Fibroblast of skin of right biceps (primary cell): ENCODE measurements at places on chromosomes 7 and 10.

DNA sequence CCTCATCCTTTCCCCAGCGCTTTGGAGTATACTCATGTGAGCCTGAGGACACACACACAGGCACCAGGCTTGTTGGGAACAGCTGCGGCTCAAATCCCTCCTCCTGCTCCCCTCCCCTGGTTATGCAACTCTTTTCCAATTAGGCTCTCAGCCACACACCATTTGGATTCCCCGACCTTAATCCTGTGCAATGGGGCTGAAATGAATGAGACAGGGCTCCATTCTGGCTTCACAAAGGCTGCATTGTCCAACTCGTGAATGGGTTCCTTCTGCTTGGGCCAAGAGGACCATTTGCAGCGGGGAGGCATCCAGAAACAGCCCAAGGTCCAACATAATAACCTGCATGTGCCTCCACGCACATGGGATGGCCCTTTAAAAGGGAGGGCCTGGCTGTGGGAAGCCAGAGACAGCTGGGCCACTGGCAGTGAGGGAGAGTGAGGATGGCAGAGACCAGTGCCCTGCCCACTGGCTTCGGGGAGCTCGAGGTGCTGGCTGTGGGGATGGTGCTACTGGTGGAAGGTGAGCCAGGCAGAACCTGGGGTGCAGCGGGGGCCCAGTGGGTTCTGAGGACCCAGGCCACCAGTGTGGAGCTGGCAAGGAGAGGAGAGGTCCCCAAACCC is at the start of gene RGR:
RGR (plus strand) TSS at position 403 of the 620 bp plus-strand sequence; CDS start at position 441, 38 bp downstream.
- DNase-seq: no peak

GRCh38 chr10:71326464-71326881 is 7.4 kb downstream of the SLC29A3 start:
- no peak for DNase-seq

GRCh38 chr7:8146106-8146787 is 115.7 kb downstream of the ICA1 start:
- no peak for DNase-seq

- peak; percentile 41 for DNase-seq
Measured at GRCh38 chr7:107353701-107354100, 116.2 kb upstream of the GPR22 start.

DNA sequence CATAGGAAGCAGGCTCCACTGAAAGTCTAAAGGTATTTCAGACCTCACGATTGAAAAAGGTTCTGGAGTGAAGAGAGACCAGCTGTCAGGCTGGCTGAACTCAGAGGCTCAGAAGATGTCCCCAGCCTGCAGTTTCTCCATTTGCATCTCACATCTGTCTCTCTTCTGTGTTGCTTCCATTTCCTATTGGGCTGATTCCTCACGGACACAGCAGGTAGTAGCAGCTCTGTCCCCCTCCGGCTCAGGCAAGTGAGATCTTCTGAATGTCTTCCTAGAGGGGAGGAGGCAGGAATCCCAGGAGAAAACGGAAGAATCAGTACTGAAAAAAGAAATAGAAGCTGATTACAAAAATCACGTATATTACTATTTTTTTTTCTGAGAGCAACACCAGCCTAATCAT is 274.1 kb upstream of the COBL start:
- DNase-seq: no peak

GRCh38 chr10:91700788-91701444 is 68.0 kb upstream of the PPP1R3C start:
- peak; percentile 74 for DNase-seq

GRCh38 chr10:95502377-95502776 is 58.8 kb downstream of the SORBS1 start:
- DNase-seq: no peak

DNA sequence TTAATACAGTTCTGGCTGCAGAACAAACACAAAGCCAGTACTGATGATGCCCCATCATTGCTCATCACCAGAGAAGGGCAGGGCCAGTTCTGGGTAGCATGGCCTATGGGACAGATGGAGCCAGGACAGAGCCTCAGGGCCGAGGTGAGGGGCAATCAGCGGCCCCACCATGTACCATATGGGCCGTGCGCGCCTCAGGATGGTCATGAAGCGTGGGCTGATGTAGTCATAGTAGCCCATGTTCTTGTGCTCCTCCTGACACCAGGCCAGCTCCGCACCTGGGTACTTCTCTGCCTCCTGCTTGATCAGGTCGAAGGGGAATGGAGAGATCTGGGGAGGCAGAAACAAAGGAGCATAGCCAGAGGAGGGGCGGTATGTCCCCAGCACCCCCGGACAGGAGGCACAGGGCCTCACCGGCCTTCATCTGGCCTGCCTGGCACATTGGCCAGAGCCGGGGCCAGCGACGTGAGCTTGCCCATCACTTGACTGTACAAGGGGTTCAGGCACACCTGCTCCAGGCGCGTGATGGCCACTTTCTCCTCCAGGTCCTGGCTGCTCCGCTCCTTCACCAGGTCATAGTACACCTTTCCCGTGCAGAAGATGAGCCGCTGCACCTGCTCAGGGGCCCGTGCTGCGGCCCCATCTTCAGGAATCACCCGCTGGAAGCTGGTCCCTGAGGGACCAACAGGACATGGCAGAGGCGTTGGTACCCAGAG is 26.1 kb downstream of the OGDHL start:
- DNase-seq: no peak
